Fibroblast of villous mesenchyme (primary cell): ENCODE measurements at places on chromosomes 7 and 10. TPM values are rescaled to one million over a fixed set of nuclear protein-coding genes. Genes with fewer than 3 reads are reported as not detected.
A peak's percentile ranks its signal among the peaks of the same experiment; 100 is the strongest.

FAM180A gene
- total RNA-seq = 2.9 and 3.0 TPM in 2 replicates

GRCh38 chr10:49056356-49056755 is 59.0 kb downstream of the VSTM4 start:
- no peak for DNase-seq

DNA sequence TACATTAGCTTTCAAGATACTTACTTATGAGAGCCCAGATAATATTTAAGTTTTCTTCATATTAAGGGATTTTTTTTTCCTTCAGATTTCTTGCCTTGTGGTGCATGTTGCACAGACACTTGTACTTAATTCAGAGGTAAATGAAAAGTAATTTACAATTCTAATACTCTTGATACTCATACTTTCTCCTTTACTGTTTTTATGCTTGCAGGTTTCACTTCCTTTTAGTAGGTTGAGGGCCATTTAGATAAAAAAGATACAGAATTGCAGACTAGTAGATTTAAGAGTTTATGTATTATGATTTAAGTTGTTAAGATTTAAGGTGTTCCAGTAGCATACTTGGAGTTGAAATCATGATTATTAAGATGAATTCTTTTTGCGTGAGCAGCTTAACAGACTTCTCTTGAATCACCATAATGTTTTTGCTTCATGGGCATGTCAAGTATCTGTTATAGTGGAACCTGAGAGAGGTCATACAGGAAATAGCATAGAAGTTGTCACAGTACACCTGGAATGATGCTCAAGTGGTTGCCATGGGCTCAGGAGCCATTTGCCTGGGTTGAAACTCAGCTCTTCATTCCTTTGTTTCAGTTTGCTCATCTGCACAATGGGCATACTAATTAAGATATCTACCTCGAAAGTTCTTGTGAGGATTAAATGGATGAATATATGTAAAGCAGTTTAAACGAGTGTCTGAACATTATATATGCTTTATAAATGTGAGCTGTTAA is 174.8 kb upstream of the PRPS1L1 start:
- DNase-seq = no peak

LRRC18 gene
- not detected in 2 replicates for total RNA-seq

GRCh38 chr10:63562857-63563256 is 41.7 kb downstream of the REEP3 start:
- no peak for DNase-seq

- no peak for DNase-seq
These were observed 4.4 kb upstream of the ABHD11 start for GRCh38 chr7:73742753-73743641.

GRCh38 chr10:50544857-50545429 is 78.8 kb downstream of the SGMS1 start:
- no peak for DNase-seq

DNA sequence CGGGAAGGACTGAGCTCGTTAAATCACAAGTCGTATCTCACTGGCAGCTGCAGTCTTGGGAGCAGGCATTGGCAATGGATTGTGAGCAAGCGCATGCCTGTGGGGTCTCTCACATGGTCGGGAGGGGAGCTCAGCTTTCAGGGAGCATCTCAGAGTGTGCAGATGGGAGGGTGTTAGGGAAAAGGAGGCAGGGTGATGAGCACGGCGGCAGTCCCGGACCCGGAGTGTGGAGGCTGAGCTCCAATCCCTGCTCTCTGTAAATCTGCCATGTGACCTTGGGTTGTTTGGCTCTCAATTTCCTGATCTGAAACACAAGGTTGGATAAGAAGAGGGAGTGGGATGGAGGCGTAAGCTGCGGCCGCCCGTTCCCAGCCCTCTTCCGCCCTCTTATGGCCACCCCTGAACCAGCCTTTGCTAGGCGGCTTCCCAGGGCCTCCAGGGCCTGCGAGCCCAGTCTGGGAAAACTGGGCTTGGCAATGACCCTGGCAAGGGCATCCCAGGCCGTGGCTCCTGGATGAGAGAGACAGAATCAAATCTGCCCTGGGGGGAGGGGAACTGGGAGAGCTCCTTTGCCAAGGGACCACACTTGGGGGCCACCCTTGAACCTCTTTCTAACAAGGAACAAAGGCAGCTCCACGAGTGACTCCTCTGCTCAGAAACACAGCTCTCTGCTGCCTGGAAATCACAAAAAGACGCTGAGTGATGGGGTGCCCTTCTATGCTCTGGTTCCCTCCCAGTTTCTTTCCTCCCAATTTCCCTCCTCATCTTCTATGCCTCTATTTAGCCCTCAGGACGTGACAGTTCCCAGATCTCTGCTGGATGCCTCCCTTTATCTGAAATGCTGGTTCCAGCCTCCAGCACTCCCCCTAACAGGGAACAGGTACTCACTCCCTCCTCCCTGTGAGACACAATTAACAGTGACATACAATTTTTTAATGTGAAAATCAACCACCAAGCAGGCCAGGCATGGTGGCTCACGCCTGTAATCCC is 41.7 kb upstream of the LOXL4 start:
- peak; percentile 83 for DNase-seq

DNA sequence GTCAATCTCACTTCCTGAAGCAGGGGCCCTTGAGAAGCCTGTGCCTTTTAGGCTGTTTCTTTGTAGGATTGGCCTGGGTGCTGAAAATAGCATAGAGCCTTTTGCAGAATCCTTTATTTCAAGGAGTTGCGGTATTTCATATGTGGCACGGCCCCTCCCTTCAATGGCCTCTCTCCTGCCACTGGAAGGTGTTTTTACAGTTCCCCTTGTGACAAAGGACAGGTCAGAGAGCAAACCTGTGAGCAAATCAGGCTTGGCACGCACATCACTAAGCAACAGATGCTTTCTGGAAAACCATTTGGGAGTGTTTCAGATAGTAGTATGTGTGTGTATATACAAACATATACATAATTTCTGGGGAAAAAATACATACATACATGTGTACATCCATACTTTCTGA is 388.6 kb upstream of the C7orf33 start:
- no peak for DNase-seq

DNA sequence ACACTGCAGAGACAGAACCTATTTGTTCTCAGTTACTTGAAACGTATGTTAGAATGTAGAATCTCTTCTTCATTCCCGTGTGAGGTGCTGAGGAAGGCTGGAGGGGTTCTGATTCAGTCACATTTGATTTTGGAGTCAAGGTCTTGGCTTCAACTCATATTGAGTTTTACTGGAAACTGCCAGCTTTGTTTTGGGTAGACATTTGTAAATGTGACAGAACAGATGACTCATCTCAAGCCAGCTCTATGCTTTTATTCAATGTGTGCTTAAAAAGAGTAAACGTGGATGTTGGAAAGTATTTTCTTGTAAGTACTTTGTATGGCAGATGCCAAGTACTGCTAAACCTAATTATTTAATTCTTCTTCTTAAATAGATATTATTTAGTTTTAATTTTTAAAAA is 780.8 kb upstream of the C7orf33 start:
- DNase-seq = no peak
